ENCODE measurements at places on chromosomes 2 and 18. TPM values are rescaled to one million over a fixed set of nuclear protein-coding genes. Genes with fewer than 3 reads are reported as not detected.

DNA sequence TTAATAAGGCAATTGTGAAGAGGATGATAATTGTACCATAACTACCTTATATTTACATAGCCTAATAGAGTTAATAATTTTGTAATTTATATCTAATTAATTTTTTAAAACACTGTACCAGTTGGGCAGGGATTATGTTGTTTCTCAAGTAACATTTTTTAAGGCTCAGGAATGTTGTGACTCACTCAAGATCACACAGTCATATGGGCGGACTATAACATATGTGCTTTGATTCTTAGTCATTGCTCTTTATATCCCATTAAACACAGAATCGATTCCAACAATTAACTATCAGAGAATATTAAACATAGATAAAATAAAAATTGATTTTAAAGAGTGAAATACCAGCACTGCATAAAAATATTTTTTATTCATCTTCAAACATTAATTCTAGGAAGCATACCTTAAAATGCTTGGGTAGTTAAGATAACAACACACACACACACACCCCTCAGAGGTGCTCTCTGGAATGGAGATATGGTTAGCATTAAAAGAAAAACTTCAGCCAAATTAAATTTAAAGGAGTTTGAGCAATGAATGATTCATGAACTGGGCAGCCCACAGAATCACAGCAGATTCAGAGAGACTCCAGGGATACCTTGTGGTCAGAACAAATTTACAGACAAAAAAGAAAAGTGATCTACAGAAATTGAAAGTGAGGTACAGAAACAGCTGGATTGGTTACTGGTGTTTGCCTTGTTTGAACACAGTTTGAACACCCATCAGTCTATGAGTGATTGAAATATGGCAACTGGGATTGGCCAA is 869.4 kb upstream of the ID2 start:
- no peak for DNase-seq

DNA sequence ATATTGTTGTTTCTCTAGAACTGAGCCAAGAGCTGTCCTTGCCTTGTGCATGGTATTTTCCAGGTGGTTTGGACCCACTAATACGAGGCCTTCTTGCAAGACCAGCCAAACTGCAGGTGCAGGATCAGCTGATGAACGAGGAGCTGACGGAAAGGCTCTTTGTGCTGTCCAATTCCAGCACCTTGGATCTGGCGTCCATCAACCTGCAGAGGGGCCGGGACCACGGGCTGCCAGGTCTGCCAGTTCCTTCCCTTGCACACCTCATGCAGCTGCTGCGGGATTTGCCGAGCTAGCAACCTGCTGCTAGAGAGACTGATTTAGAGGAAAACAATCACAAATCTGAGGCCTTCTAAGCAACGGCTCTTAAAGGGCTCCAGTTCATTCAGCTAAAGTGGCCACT is 74.5 kb downstream of the TPO start:
- DNase-seq = no peak

DNA sequence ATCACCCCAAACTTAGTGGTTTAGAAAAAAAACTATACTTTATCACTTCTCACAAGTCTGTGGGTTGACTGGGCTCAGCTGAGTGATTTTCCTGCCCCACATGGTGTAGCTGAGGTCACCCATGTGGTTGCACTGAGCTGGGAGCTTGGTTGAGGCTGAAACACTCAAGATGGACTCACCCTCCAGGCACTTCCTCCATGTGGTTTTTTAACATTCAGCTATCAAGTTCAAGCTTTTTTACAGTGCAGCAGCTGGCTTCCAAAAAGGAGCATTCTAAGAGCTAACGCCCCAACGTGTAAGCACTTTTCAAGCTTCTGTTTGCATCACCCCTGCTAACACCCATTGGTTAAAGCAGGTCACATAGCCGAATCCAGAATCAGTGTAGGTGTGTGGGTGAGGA is 105.9 kb upstream of the CREB1 start:
- no peak for DNase-seq

GRCh38 chr2:52386433-52387030 is 1354.6 kb upstream of the NRXN1 start:
- DNase-seq = no peak

DNA sequence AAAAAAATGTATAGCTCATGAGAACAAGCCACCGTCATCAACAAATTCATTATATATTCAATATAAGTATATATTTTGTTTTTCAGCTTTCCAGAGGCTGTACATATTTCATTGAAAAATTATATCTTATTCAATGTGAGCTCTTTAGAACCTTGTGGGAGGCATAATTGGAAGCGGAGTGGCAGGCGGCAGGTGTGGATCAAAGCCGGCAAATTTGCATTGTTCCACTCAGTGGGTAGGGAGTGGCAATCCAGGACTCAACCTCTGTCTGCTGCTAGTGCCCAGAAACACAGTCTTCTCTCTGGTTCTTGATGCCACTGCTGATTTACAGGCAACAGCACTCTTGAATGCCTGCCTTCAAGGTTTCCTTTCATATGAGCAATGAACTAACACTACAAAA is 46.9 kb downstream of the GCA start:
- no peak for DNase-seq

DNA sequence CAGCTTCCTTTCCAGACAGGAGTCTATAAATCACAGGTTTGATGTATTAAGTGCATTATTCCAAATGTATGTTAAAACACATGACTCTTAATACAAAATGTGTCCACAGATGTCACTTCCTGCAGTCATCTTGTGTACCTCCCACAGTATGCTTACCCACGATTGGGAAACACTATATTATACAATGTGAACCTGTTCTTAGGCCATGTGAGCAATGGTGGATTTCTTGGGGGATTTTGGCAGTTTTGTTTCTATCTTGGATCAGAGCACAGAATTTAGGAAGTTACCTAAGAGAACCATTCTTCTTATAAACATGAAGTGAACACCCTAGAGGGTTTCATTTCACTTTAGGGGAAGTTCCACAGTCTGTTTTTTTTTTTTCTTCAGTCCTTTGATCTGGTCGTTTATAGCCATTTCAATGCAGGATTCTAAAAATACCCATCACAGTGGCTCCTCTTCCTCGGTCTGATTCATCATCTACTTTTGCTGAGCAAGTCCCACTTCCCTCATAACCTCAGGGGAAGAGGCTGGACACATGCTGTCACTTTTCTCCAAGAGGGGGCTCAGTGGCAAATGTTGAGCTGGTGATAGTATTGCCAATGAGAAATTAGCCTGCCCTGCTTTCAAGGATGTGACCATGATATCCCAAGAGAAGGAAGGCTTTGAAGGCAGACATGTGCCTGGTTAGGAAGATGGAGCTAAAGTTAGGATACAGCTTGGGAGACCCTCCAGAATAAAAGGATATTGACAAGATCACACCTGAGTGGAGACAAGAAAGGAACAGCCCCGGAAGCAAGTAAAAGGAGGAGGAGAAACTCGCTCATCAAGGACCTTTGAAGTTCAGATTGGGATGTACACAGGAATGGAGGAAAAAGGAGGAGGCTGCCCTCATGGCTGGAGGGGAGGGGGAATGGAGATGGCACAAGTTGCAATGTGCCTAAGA is 22.6 kb downstream of the PLEK start:
- DNase-seq = no peak

DNA sequence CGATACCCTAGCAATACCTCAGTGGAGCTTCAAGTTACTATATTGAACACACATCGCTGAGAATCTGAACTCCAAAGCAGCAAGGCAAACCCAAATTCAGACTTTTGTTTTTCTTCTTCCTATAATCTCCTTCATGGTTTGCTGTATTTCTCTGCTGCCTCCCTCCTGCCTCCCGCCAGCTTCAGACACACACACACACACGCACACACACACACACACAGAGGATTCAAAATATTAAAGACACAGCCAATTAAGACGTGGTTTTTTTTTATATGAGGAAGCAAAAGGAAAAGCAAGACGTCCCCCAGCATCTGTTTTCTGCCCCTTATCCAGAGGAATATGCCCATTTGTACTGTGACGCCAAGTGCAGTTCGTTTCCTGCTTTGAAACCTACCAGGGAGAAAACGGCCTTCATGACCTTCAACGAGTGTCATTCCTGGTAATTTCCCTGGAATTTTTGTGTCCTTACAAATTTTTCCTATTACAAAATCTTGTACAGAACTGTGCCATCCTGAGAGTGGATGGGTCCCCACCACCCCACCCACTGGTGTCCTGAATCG is 547.9 kb upstream of the ID2 start:
- DNase-seq = no peak

- no peak for DNase-seq
Observed at GRCh38 chr2:128986026-128986715, 667.5 kb upstream of the HS6ST1 start.

- peak; percentile 66 for DNase-seq
Observed at GRCh38 chr2:216491793-216492596, 6.6 kb upstream of the RPL37A start.

- DNase-seq = no peak
Observed at GRCh38 chr2:2570360-2570759, 239.3 kb upstream of the MYT1L start.

DNA sequence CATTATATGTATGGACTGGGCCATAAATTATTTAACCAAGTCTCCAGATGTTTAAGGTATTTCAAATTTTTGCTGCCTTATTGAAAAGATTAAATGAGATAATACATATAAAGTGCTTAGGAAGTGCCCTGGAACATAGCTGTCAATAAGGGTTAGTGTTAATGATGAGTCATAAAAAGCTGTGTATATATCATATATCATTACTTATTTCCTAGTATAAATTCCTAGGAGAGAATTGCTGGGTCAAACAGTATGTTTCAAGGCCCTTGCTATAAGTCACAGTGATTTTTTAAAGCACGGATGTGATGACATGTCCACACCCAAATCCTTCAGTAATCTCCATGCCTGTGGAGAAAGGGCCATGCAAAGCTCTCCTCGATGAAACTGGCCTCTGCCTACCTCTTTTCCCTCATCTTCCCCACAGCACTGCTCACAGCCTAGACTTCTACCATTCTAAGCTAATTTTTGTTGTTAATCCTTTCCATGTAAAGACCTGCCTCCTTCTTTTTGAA is 8.5 kb downstream of the ZNF2 start:
- DNase-seq = no peak

DNA sequence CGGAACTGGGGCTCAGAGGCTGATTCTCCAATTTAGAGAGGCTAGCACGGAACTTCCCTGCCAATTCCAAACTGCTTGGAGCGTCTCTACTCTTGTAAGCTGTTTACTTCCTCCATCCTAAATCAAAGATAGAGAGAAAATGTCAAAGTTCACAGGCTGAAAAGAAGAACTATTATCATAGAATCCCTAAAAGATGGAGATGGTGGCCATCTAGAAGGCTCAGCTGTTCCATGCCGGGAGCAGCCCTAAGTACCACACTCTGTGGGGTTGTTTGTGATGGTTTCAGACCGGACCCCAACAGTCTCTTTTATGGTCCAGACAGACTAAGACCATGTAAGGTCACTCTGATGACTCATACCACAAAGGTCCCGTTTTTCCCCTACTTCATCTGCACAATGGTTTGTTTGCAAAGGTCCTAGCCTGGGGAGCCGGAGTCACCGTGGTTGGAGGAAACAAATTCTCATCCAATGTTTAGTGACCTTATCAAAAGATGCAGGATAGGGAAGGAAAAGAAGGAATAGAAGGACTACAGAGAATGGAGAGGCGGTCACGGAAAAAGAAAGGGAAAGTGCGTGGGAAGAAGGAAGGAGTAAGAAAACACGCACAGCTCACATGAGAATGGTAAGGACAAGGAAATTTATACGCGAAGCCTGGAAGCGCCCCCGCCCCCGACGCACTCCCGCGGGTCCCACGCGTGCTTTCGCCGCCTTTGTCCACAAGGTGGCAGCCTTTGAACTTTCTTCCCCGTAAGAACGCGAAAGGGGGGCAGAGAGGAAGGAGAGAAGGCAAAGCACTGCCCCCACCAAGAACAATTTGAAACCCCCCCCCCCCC is 453 bp upstream of the ANTXR1 start:
- DNase-seq = peak; percentile 66

- no peak for DNase-seq
Observed at GRCh38 chr2:15313657-15314056, 247.5 kb downstream of the NBAS start.

DNA sequence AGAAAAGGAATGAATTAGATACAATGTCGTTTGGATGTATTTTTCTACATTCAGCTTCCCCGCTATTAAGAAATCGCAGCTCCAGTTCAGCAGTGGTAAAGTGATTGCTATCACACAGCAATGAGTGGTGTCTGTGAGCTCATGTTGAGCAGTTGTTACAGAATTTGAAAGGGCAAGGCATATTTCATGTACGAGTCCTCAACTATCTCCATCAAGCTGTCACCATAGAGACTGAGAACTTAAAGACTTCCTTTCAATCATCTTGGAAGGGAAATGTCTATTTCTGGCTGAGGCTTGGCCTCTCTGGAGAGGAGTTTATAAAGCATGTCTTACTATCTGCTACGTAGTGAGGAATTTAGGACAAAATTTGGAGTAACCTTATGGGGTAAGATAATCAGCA is 24.4 kb upstream of the FAM117B start:
- no peak for DNase-seq

- no peak for DNase-seq
Observed at GRCh38 chr2:235811446-235812184, 317.8 kb downstream of the AGAP1 start.

GRCh38 chr2:23425885-23426262 is 40.9 kb downstream of the KLHL29 start:
- DNase-seq = no peak

DNA sequence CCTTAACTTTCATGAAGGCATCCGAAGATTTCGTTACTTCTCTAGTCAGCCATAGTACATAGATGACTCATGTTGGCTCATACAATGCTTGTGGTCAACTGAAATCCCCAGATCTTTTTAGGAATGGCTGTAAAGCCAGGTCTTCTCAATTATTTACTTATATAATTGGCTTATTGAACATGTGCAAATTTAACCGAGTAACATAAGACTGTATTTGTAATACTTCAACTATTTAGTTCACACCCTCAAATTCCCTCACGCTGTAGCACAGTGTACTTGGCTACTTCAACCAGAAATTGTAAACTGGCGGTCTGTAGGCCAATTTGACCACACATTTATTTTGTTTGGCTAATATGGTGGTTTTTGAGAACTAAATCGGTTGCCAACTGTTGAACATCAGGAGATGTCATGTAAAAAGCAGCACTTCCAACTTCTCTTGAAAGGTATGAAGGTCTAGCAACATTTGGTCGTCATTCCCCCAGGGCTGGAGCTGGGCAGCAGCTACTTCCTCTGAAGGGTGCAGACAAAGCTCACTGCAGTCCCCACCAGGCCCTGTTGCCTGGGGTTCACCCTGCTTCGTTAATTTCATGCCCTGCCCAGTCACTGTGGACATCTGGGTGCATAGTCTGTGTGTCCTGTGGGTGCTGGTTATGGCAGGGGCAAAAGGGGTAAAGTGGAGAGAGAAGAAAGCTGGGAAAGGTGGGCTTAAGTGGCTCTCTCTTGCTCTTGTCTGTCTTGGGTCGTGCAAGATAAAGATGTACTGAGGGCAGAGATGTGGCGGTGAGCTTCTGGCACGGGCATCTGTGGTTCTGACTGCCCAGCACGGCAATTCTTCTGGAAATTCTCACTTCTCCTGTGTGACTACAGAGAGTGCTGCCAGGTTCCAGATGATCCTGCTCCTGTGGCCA is 3.2 kb upstream of the SH3RF3 start:
- peak; percentile 28 for DNase-seq

SERPINB5 gene
- total RNA-seq = not detected

CFAP65 gene
- total RNA-seq = not detected

CRYGC gene
- not detected for total RNA-seq

TUBA3E gene
- total RNA-seq = not detected

BMPR2 gene
- total RNA-seq = 7.4 TPM

NTSR2 gene
- not detected for total RNA-seq

CFAP210 gene
- total RNA-seq = 0.14 TPM

PDE11A gene
- 1.4 TPM for total RNA-seq

FSHR gene
- not detected for total RNA-seq

ZNF521 gene
- total RNA-seq = not detected

MC2R gene
- not detected for total RNA-seq

CAPN14 gene
- total RNA-seq = not detected

Measured in HepG2 (cell line).